ENCODE measurements at places on chromosomes 3 and 15.

DNA sequence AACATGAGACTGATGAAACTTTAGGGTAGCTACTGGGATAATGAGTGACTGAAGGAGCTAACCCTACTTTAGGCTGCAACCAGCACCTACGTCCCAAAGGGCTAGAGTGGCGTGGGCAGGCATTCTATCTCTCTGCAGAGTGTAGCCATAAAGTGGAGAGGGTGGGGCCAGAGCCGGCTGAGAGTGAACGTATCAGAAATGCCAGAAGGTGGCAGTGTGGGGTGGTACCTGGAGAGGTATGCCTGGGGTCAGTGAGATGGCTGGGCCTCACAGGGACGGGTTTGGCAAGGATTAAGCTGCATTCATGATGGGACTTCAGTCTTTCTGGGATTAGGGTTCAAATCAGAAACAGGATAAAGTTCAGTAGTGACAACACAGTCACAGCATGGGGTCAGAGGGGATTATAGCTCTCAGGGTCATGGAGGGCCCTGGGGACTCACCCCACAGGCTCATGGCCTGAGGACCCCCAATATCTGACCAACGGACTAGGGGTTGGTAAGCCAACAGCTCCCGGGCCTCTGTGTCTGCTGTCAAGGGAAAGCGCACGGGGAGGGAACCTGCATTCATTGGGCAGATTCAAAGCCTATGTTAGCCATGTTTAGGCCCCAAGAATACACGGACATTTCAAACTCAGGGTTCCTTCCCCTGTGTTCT lies 86.5 kb upstream of the FOXB1 start:
- peak; percentile 81 for DNase-seq

- DNase-seq, result no peak
Measured at GRCh38 chr3:170732660-170733245, 137.2 kb downstream of the RPL22L1 start.

GRCh38 chr15:76057332-76058000 lies 2.3 kb upstream of the TMEM266 start:
- peak; percentile 57 for DNase-seq

DNA sequence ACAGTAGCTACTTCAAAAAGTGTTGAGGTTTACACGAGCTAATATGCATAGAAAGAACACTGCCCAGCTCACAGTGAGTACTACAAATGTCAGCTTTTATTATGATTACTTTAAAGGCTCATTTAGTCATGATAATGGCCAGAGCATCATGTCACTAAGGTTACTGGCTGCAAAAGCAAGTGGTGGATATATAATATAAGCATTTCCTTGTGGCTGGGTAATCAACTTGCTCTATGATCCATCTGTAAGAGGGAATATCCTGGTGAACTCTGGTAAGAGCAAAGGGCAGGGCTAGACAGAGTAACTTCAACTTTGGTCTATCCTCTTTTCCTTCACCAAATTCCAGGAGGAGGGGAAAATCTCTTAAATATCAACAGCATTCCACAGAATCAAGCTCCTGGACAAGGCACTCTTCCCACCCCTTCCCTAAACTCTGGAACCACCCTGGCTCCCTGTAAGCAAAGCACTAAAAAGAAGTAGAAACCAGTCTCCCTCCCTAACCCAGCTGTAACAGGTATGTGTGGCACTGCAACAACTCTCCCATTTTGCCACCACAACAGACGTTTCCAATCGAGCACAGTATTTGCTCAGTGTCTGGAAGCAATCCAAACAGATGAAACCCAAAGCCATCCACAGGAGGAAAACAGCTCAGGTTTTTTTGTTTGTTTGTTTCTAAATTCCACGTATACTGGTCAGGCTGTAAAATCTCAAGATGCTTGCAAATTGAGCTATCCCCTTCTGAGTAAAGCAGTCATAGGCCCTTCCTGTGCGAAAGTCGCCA lies 13.4 kb downstream of the B4GALT4 start:
- no peak for DNase-seq

- no peak for DNase-seq
Measured at GRCh38 chr3:147925272-147925671, 516.1 kb downstream of the ZIC1 start.

DNA sequence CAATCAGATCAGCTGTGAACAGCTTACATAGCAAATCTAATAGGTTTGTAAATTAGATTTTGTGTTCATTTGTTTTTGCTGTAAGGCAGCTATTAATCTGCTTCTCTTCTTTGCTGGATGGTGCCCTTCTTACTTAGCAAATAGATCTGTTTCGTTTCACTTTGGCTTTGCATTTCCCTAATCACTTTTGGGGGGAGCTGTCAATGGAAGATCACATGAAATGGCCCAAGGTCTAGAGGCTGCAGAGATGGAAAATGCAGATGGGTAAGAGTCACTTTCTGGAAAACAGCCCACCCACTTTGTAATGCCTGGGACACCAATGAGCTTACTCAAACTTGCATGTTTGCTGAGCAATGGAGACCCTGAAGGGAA lies 36.4 kb downstream of the ST8SIA2 start:
- DNase-seq, result no peak

DNA sequence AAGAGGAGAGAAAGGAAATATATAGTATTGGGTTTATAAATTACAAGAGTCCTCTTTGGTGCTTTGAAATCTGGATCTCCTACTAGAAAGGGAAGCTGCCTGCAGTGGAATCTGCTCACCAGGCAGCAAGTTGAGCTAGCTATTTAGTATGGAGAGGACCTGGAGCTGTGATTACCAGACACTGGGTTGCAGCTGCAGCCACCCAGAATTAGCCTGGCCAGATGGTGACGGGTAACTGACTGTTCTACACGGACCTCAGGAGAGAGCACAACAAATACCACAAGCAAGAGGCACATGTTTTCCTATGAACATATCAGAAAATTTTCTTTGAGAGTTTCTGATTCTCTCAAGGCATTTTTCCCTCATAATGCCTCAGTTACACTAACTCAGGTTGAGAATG lies 46.5 kb downstream of the SYNPR start:
- DNase-seq, result no peak

DNA sequence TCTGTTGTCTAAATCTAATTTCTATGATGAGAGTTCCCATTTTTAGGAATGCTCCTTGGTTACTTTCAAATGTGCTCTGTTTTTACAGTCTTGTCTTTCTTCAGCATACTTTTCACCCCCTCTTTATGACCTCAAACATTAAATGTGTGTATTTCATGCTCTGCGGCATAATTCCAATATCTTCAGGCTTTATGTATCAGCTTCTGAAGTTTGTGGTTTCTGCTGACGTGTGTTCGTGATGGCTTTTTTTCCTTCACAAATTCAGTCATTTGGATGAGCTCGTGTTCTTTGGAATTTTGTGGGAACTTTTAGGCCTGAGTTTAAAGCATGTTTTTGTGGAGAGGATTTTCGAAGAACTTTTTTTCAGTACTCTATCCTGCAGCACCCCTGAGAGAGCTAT lies 97.7 kb upstream of the CHRNA7 start:
- no peak for DNase-seq

DNA sequence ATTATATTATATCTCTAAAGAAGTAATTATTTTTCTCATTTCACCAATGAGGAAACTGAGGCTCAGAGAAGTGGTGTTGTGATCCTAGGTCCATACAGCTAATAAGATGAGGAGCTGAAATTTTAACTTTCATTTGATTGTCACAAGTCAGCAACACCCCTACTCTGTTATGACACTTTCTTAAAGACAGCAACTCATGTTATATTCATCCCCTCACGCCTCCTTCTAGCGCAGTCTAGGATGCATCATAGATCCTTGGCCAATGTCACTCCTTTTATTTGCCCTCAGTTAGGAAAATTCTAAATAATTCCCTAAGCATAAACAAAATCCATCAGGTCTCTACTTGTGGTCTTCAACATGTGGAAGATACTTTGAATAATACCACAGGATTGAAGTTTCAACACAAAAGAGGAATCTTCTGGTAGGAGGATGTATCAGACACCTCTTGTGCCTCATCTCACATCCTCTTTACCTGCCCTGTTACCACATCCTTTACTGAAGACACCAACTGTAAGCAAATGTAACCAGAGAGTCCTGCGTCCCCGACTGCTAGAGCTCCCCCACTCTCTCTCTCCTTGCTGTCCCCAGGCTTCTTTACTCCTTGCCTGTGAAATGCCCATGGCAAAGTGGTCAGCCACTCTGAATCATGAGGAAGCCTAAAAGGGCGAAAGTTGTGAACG lies 53.7 kb downstream of the TRIM42 start:
- DNase-seq, result no peak

DNA sequence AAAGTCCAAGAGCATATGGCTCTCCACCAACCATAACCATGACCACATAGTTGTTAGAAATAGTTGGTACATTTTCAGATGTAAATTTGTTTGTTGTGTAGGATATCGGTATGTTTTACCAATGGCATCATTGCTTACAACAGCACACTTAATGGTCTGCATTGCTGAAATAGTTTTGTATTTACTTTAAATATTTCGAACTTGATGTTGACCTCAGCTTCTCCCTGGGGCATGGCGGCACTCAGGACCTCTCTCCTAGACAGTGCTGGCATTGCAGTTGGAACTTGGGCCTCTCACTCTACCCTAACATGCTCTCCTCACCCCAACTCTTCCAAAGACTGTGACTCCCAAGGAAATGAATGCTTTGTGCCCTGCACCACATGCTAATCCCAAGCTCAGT lies 5.0 kb downstream of the SLC22A13 start:
- no peak for DNase-seq

DNA sequence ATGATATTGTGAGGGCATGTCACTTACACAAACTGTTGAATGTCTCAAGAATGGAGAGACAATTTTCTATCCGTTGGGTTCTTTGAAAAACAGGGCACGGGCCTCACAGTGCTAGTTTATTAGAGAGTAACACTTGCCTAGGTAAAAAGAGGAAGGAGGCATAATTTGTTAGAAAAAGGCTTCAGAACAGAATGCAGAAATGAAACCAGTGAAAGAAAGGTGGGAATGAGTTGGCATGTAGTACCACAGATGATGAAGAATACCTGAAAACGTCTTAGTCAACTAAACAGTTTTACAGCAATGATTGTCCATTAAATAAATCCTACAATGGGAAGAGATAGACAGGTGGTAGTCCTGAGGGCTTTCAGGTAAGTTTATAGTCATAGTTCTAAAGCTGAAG lies 1399.7 kb upstream of the CADM2 start:
- DNase-seq, result no peak

GRCh38 chr3:5428607-5429516 lies 241.4 kb downstream of the EDEM1 start:
- DNase-seq, result peak; percentile 32

GRCh38 chr15:52529341-52529924 lies 753 bp upstream of the MYO5A start:
- no peak for DNase-seq

GRCh38 chr3:140532793-140533330 lies 145.0 kb upstream of the TRIM42 start:
- DNase-seq, result no peak

DNA sequence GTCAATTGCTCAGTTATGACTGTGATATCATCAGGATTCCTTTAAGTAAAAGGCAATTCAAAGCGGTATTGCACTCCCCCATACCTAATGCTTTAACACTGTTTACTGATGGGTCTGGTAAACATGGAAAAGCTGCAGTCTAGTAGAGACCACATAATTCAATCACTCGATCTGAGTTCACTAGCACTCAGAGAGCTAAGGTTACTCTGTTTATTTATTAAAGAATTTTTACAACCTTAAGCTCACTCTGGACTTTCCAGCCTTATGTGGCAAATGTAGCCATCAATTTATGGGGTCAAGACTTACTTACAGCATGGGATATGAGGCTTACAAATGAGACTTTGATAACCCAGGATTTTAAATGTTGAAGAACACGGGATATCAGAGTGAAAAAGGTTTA lies 18.4 kb upstream of the CCR2 start:
- DNase-seq, result no peak

DNA sequence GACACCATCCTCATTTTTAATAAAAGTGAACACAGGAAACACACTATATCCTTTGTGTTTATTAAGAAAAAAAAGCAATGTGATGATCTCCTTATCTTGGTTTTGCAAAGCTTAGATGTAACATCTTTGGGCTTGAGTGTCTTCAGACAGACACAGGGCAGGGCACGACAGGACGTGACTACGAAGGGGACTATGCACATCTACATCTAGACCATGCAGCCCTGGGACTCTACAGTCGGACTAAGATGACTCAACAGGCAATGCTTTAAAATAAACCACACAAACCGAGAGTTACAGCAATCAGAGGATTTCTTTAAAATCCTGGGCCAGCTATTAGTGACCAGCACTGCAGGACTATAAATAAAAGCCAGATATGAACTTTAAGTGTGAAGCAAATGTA lies 22.8 kb upstream of the TM2D3 start:
- DNase-seq, result peak; percentile 74

- peak; percentile 94 for DNase-seq
Measured at GRCh38 chr3:64104691-64105111, 81.4 kb upstream of the PSMD6 start.

GRCh38 chr3:13015286-13016082 lies 57.7 kb downstream of the IQSEC1 start:
- DNase-seq, result no peak

DNA sequence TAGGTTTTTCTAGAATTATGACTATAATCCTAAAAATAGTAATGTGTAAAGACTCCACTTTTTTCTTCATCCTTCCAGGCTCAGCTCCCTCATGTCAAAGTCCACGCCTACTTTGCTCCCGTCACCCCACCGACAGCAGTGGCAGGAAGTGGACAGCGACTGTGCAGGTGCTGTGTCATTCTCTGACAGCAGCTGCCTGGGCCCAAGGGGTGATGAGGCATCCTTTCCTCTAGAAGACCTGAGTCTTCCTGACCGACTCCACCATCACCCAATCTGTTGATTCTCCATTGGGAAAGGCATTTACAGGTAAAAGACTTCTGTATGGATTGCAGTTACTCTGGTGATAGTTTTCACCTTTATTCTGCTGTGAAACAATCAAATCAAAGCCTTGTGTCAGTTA lies 54.8 kb downstream of the UBP1 start:
- DNase-seq, result peak; percentile 45

- DNase-seq, result no peak
Measured at GRCh38 chr3:135447483-135447882, 518.0 kb upstream of the PPP2R3A start.
